Activated CD8-positive, alpha-beta memory T cell treated with anti-CD3 and anti-CD28 coated beads for 1 hour (primary cell): ENCODE measurements at places on chromosomes 3 and 15.

DNA sequence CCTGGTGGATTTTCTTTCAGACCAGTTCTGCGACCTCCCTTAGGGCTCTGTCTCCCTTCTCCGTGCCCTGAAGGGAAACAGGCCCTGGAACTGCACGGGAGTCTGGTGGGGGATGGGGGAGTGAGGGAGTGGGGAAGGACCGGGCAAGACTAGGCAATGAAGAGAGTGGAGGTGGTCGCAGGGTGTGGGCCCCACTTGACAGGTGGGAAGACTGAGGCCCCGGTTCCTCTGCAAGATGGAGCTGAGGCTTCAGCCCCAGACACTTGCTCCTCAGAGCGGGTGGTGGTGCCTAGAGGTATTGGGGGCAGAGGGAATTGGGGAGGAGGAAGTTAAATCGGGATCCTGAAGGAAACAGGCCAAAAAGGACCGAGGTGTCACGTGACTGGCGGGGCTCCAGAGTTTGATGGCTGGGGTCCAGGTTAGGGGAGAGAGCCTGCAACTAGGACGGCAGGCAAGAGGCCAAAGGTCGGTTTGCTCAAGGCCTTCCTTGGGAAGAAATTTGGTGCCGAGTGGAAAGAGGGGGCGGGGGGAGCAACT is 597 bp upstream of the CAMK1 start:
- no peak for DNase-seq

- no peak for DNase-seq
Measured at GRCh38 chr3:126361211-126361610, 4.0 kb upstream of the KLF15 start.

DNA sequence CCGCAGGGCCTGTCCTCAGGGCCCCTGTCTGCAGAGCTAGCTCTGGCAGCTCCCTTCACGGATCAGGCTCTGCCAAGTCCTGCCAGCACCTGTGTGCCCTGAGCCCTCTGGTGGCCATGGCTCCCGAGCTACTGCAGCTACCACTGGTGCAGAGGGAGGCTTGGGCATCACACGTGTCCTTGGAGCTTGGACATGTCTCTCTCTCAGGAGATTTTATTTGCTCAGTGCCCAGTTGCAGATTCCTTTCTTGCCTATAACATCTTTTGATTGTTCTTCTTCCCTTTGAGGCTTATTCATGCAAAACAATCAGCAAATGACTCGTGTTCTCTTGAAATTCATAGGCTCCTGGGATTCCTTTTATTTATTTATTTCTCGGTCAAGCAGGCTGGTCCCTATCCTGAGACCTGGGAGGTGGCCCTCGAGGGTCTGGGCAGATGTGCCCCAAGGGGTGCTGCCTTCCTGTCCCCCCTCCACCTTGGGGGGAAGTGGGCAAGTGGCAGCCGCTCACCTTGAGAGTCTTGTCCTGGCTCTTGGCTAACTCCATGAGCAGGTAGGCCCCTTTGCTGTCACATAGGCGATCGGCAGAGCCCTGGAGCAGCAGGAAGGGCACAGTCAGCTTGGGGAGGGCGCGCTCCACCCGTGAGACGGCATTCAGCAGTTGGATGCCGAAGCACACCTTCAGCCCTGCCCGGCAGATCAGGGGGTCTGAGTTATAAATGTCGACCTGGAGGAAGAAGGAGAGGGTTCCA is 21.9 kb downstream of the ABTB1 start:
- DNase-seq, result no peak

DNA sequence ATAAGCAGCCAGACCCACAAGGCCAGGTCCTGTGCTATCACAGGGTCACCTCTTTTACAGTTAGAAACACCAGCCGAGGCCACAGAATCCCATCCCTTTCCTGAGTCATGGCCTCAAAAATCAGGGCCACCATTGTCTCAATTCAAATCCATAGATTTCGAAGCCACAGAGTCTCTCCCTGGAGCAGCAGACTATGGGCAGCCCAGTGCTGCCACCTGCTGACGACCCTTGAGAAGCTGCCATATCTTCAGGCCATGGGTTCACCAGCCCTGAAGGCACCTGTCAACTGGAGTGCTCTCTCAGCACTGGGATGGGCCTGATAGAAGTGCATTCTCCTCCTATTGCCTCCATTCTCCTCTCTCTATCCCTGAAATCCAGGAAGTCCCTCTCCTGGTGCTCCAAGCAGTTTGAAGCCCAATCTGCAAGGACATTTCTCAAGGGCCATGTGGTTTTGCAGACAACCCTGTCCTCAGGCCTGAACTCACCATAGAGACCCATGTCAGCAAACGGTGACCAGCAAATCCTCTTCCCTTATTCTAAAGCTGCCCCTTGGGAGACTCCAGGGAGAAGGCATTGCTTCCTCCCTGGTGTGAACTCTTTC is 39.6 kb downstream of the TGM4 start:
- peak; percentile 42 for DNase-seq
